GM04504 (cell line): ENCODE measurements at places on chromosomes 11 and 22.

GRCh38 chr11:109304159-109304558, 117.8 kb upstream of the C11orf87 start:
- no peak for DNase-seq

DNA sequence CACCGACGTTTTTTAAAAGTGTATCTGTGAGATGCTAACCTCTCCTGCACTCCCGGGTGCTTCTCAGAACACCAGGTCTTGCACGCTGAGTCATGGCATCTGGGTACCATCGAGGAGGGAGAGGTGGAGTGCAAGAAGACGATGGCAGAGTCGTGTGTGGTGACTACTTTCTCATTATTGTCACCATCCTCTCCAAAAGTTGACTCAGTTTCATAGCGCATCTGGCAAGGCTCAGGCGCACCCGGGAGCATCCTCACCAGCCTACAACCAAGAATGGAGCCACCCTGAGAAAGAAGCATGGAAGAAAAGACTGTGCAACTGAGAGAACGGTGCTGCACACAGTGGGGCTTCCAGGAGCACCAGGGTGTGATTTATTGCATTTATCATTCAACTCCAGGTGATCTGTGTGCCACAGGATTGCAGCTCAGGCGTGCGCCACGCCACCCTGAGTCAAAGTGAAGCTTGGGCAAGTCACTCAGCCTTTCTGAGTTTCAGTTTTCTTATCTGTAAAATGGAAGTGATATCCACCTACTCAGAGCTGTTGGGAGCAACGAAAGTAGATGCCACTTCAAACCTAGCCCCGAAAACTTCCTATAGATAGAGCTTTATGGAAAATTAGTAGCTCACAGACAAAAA, 65.4 kb downstream of the LINC01488 start:
- no peak for DNase-seq

GRCh38 chr11:134856056-134856971, 444.3 kb upstream of the B3GAT1 start:
- DNase-seq: no peak

GRCh38 chr11:93526346-93526633, 16.9 kb downstream of the SMCO4 start:
- no peak for DNase-seq

DNA sequence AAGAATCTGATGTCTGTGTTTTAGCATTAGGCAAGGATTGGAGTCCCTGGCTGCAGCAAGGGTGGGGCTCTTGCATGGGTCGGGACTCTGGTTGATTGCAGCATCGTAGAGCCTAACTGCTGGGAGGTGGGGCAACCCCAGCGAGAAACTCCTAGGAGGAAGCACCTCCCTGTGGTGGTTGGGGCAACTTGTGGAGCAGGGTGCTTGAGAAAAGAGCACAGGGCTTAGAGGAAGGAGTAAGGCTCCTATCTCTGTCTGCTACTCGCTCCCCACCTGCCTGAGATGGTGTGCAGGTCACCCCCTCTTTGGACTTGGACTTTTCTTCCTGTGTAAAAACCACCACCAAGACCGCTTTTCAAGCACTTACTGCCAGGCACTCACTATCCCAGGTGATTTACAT, 15.6 kb downstream of the SREBF2 start:
- DNase-seq: no peak

DNA sequence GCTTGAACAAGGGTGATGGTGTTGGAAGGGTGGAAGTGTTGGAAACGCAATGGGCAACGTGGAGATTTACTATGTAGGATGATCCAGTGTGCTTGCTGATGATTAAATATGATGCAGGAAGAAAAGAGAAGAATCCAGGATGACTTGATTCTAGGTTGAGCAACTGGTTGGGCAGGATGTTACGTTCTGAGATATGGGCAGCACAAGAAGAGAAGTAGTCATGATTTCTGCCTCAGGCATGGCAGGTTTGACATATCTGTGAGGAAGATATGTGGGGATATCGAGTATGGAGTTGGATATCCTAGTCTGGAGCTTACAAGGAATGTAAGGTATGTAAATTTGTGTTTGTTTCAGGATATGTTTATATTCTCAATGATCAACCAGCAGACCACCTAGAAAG, 1.9 kb downstream of the OR52K1 start:
- no peak for DNase-seq

DNA sequence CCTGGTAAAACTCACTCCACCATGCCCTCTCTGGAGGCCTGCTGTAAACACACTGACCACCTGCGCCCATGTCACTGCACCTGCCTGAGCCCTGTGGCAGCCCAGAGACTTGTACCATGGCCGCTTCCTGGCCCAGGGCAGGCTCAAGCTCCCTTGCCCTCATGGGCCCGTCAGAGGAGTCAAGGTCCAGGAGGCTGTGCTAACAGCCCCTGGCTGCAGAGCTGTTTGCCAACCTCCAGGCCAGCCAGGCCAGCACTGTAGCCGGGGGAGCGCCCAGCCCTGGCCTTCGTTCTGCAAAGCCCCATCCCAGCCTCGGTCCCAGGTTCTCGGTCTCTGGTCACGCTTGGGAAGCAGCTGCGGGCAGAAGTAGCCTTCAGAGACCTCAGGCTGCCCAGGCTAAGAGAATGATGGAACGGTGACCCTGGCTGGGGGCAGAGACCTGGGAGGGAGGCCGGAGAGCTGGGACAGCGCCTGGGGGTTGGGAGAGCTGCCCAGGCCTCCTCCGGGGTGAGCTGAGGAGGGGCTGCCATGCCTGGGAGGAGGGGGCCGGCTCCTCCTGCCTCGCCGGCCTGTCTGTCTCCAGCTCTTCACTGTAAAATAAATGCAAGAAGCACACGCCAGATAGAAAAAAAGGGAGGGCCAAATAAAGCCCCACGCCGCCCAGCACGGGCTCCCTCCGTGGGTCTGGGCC, 11.9 kb upstream of the TCF20 start:
- no peak for DNase-seq

DNA sequence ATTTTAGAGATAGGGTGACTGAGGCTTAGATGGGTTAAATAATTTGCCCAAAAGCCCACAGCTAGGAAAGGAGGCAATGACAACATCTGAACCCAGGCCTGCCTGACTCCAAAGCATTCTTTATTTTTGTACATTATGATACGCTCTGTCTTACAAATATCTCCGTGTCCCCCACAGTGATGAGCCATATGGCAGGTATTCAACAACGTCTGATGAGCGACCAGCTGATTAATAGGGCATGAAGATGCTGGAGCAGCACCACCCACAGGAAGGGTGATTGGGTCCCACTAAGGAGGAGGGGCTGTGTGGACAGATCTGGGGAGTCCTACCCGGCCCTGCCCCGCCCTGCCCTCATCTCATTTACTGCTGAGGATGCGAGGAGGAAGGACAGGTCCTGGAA, 380.6 kb downstream of the CADM1 start:
- DNase-seq: no peak

- DNase-seq: no peak
These were observed 866 bp upstream of the RRM1 start for GRCh38 chr11:4093519-4094347.

DNA sequence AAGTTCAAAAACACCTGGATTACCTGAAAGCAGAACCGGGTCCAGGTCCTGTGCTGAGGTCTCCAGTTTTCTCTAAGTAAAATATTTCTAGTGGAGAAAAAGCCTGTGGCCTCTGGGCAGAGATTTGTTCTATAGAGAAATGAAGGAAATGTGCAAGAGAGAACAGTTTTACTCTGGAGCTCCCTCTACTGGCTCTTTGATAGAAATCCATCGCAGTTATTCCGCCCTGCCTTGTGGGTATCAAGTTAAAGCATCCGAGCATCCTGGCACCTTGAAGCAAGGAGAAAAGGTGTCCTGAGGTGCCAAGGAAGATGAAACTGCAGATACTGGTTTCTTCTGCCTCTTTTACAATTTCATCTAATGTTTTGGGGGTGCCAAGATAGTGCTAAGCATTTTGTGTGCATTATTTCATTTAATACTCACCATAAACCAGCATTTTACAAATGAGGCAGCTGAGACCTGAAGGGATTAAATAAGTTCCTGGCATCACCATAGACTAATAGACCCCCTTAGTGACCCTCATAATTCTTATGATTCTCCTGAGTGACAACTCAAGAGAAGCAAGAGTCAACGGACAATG, 113.1 kb upstream of the HSD17B12 start:
- DNase-seq: no peak

DNA sequence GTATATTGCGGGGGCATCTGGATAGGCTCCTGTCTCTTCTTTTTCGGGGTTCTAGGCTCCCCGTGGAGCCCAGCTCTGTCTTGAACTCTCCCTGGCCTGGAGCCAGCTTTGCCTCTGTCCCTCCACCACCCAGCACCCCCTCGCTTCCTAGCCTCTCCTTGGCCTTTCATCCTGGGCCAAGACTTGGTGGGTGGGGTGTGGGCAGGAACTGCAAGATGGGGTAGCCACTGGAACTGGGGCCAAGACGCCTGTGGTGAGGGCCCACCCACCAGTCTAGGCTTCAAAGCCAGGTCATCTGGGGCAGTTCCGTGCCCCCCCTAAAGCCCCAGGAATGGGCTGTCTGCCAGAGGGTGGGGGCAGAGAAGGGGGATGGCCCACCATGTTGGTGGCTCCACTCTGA, 1.7 kb upstream of the CRYBB1 start:
- no peak for DNase-seq

GRCh38 chr11:115180272-115180671, 323.9 kb downstream of the CADM1 start:
- no peak for DNase-seq

- DNase-seq: no peak
These were observed 79.9 kb downstream of the AMBRA1 start for GRCh38 chr11:46513934-46514342.

- no peak for DNase-seq
These were observed 2.6 kb downstream of the CASP12 start for GRCh38 chr11:104895634-104896033.

DNA sequence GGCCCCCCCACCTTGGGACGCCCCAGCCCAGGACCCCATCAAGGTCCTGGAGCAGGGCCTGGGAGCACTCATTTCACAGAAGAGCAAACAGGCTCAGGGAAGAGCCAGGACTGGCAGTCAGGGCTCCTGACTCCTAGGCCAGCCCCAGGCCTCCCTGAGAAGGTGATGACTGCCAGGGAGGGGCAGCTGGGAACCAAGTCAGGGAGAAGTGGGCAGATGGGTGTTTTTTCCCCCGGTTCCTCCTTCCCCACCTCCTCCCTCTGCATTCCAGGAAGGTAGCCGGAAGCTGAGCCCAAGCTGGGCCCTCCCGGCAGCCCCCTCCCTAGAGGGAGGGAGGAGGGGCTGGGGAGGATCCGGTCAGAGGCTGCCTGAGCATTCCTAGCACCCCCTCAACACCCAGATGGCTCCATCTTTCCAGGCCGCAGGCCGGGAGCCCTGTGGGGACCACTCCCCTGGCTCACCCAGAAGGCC, 19.6 kb downstream of the MYRF start:
- no peak for DNase-seq

GRCh38 chr11:114081641-114082414, 22.3 kb downstream of the ZBTB16 start:
- no peak for DNase-seq

- DNase-seq: no peak
These were observed 69.7 kb downstream of the APIP start for GRCh38 chr11:34846467-34846866.

- DNase-seq: no peak
These were observed 2.5 kb upstream of the DENND5A start for GRCh38 chr11:9267680-9268079.

GRCh38 chr22:41621911-41622179, 750 bp downstream of the XRCC6 start:
- DNase-seq: no peak

GRCh38 chr11:16182553-16182952, 173.8 kb downstream of the SOX6 start:
- DNase-seq: no peak

DNA sequence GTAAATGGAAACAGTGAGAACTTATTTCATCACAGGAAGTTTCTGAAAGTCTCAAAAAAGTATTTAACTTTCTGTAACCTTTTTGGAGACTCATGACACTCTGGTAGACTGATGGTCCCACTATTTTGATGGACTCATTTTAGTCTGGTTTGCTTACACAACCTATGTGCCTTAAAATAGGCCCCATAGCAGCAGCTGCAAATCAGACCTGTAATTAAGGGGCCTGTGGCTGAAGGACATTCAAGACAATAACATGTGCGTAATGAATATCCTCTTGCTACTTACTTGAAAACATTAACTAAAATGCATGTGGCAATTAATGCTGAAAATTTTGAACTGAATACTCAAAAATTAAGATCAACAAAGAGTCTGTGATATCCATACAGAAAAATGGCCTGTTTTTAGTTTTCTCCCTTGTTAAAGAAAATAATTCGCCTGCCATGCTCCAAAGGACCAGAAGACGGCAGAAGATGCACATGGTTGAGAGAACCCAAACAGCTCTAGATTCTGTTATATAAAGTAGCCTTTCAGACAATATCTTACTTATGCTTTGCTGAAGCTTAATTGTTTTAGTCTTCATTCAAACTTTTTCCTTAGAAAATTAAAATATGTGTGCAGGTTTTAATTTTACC, 568.5 kb downstream of the KCNA4 start:
- DNase-seq: no peak

DNA sequence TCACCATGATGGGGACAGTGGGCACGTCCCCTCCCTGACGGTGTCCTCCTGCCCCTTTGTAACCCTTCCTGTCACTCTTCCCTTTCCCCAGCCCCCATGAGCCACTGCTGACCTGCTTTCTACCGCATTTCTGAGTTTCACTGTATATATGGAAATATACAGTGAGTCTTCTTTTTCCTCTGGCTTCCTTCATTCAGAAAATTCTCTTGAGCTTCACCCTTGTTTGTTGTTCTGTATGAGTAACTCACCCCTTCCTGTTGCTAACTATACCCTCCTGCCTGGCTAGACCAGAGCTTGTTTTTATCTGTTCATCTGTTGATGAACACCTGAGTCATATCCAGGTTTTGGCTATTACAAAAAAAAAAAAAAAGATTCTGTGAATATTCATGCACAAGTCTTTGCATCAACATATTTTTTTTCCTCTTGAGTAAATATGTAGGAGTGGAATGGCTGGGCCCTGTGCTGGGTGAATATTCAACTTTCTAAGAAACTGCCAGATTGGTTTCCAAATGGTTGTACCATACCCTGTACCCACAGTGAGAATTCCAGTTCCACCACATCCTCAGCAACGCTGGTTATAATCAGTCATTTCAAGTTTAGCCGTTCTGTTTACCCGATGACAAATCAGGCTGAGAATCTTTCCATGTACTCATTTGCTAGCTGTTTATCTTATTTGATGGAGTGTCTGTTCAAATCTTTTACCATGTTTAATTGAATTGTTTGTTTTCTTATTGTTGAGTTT, 62.0 kb downstream of the IGF2 start:
- DNase-seq: no peak

- DNase-seq: no peak
These were observed 77.3 kb downstream of the PIWIL3 start for GRCh38 chr22:24697172-24697571.
